ENCODE measurements at places on chromosomes 7 and 10.

DNA sequence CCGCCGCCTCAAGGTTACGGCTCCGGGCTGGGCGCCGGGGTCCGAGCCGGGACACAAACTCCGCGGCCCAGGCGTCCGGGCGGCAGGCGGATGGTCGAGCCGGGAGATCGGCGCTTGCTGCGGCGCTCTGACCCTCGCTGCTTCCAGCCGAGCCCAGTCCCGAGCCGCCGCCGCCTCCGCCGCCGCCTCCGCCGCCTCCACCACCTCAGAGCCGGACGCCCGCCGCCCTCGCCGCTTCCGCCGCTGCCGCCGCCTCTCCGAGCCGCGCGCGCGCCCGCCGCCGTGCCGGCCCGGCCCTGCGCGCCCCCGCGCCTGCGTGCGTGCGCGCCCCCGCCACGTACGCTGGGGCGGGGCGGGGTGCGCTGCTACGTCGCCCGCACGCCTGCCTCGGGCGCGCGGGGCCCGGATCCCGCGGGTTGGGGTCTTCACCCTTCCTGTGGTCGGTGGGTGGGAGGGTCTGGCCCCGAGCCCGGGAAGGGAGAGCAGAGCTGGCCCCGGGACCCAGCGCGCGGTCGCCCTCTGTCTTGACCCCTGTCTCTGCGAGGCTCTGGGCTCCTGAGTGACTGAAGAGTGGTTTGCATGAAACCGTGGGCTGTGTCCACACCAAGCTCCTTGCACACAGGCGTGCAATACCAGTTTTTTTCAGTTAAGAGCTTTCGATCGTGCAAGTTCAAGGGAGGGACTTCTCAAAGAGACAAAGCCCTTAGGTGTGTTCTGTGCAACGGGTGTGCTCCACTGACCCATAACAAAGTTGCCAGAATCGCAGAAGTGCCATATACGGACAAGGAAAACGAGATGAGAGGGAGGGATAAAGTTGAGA, at the start of gene SMURF1:
Gene SMURF1 (minus strand): TSS at position 256 of the 820 bp plus-strand sequence. CDS start 328 bp downstream, outside the sequence.
- peak; percentile 86 for DNase-seq

GRCh38 chr10:22344781-22345300, 455 bp upstream of the SPAG6 start:
- DNase-seq, result no peak

DNA sequence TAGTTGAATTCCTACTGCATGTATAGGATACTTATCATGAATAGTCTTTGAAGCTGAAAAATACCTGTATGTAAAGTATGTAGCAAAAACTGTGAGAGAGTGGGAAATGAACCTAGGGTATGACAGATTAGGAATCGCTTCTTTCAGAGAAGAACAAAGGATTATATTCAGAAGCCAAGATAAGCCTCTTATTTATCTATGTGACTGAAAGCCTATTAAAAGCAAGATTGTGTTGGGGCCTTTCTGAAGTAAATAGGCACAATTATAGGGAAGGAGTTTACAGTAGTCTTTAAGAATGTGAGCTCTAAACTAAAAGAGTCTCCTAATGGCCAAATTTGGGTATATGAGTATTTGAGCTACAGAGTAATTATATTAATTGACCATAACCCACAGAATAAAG, 102.1 kb downstream of the MTERF1 start:
- DNase-seq, result no peak

- no peak for DNase-seq
Observed at GRCh38 chr10:625333-625696, 64.2 kb downstream of the DIP2C start.

DNA sequence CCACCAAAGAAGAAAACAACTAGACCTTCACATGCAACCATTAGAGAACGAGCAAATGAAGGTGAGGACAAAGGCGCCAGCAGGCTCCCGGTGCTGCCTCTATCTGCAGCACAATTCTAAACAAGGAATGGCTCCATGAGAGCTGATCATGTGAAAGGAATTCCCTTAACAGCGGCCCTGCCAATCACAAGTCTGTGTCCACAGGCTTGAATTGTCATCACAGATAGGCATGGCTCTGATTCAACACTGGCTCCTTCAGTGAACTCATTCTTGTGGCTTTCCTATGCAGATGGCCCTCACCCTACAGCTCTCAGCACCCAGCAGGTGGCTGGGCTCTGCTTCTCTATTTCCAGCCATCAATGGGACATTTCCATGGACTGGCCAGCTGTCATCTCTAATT, 36.2 kb downstream of the LAMB1 start:
- no peak for DNase-seq

- DNase-seq, result no peak
Observed at GRCh38 chr10:29737074-29737593, 102.4 kb upstream of the SVIL start.

DNA sequence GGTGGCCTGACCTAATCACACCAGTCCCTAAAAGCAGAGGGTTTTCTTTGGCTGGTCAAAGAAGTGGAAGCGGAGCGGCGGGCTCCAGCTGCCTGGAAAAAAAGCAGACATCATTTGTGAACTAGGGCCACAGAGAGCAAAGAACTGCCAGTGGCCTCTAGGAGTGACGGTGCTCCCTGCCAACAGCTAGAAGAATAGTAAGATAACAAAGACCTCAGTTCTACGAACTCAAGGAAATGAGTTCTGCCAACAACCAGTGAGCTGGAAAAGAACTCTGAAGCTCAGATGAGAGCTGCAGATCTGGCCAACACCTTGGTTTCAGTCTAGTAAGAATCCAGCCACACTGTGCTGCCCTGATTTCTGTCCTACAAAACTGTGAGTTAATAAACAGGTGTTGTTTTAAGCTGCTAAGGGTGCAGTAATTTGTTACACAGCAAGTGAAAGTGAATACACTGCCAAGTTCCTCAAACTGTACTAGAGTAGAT, 178.0 kb downstream of the SRPK2 start:
- no peak for DNase-seq

GRCh38 chr7:111727905-111728634, 165.8 kb upstream of the IMMP2L start:
- no peak for DNase-seq

DNA sequence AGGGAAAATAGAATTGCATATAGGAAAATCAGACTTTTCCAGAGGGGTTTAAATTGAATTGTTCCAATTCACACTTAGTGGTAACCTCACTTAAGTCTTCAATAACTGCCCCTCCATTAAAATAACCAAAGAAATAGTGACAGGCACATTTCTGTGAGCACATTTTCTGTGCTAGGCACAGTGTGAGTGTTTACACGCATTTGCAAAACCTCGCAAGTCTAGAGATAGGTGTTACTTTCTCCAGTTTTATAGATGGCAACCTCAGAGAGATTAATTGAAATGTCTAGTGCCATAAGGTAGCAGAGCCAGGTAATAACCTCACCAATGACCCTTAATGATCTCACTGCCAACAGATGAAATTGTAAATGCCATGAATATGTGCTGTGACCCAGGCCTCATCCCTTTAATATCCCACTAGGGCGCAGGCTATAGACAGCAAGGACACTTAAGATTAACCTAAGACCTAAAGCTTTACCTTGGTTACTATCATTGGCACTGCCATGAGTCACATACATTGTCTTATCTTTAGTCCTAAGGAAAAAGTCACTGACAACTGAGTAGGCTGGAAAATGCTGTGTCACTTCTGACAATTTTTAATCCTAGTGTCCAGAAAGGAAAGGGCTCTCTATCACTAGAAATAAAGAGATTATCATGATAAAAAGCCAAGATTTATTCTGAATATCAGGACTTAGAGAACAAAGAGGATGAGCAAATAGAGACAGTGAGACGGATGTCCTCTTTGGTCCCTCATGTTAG, 187.8 kb downstream of the PPP1R17 start:
- DNase-seq, result no peak

- peak; percentile 55 for DNase-seq
Observed at GRCh38 chr10:103451831-103452505, at the start of gene CALHM2. CALHM2 (minus strand) TSS chr10:103452370; CDS start chr10:103449941, 2,429 bp downstream.

- no peak for DNase-seq
Observed at GRCh38 chr7:102834999-102835398, 77.8 kb upstream of the LRRC17 start.

GRCh38 chr7:138690495-138690894, 10.7 kb downstream of the SVOPL start:
- DNase-seq, result no peak

DNA sequence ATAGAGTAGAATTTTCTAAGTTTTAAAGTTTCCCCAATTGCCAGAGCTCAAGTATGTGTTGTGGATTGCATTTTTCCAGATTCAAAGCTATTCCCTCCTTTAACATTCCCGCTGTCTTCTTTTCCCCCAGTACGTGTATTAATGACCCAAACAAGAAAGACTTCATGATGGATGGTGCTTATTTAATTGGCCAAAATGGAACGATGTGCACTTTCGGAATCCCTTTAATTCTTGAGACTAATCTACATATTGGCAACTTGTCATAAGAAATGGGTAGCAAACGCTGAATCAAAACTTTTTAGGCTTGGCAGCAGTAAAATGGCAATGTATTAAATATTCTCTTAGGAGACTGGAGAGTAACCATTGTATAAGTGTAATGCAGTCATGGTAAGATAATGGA, 753.2 kb downstream of the LRMDA start:
- no peak for DNase-seq

GRCh38 chr10:105875050-105875449, 1234.0 kb downstream of the SORCS3 start:
- DNase-seq, result no peak

DNA sequence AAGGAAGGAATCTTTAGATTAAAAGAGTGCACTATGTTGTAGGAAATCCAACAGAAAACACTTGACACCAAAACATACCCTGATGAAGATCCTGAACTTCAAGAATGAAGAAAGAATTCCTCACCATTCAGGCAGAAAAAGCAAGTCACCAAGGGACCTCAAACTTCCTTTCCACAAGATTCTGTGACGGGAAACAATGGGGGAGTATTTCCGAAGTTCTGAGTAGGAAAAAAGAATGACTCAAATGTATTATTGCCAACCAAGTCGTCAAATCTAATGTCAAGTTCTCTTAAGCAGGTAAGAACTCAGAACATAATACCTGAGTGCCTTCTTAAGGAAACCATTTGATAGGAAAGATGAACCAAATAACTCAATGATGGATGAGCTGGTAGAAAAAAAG, 44.7 kb upstream of the MTURN start:
- DNase-seq, result no peak

DNA sequence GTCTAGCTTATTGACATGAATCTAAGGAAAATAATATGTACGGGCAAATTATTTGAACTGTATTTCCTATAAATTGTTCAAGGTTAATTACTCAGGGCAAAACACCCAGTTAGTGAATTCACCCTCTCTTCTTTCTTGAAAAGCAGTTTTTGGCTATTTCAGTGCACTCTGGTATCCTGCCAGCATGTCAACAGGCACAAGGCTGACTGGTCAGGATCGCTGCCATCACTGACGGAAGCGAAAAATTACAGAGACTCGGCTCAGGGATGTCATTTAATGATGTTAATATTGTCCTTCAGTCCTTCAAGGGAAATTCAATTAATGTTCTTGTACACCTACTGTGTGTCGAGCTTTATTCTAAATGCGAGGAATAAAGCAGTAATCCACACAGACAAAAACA, 28.3 kb upstream of the OLAH start:
- no peak for DNase-seq

DNA sequence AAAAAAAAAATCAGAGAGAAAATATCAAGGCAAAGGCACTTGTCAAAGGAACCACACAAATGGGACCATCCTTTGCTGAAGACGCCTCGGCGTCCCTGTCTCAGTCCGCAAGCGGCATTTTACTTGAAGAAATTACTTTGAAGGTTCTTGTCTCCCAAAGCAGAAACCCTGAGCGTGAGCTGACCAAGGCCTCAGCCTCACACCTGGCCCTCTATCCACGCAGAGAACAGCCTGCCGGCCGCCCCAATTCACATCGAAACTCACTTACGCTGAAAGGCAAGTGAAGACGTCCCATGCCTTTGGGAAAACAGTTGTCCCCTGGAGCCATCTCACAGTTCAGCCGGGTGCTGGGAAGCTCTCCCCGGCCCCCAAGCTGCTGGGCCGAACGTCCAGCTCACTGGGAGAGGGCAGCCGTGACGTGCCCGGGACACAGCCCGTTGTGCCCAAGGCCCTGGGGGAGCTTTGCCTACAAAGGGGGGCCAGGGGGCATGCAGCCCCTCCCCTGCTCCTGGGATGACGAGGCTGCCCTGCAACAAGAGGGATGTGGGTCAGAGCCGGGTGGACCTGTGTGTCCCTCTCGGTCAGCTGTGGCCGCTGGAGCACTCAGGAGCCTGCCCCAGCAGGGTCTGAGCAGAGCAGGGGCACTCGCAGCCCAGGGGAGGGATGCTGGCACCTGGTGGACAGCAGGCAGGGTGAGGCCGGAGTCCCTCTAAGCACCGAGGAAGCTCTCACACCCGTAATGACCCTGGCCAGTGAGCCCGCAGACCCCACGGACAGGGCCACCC, 49.6 kb upstream of the PDGFA start:
- no peak for DNase-seq

- DNase-seq, result no peak
Observed at GRCh38 chr7:101381549-101382111, 19.0 kb downstream of the COL26A1 start.

DNA sequence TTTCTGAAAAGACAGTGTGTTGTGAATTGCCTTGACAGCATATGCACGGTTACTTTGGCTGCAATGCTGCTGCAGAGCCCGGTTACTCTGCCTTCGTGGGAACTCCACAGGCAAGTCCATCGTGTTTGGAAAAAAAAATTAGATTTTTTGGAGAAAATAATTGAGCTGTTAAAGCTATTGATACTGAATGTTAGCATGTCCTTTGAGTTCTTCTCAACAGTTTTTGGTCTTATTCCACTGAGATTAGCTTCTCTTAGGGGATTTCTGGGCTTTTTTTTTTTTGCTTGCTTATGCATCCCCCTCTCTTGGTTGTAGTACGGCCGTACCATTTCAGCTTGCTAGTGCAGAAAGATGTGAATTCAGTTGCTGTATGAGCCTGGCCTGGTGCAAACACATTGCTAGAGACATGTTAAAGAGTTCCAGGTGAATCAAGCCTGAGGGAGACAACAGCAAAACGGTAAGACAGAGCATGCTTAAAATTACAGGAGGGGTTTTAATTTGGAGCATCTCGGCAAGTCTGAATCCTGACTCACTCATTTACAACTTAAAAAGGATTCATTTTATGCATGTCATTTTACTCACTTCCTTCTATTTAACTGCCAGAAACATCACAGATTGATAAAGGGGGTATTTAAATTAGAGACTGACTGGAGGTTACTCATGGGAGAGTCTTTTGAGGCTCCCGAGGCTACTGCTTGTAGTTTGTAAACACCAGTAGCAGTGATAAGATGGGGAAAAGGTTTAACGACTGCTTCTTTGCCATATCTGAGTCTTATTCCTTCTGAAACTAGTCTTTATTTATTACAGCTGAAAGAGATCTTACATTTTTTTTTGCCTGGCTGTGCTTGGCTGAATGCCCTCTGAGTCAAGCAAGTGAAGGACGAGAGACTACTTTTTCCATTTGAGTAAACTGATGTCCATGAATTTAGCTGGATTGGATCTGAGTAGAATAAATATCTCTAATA, 113.7 kb downstream of the CDK14 start:
- peak; percentile 33 for DNase-seq

DNA sequence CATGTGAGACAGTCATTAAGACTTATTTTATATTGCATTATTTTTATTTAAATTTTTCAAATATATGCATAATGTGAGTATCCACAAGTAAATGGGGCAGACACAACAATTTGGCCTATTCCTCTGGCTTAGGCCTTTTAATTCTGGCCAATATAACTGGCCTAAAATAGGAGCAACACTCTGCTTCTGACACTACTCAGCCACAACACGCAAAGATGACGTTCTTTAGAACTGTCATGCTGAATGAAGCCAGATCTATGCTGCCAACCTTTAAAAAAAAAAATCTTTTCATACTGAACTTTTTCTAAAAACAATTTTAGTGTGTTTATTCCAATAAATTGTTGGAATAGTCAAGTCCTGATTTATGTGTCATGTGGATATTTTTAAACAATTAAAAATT, 355.0 kb upstream of the BMPER start:
- DNase-seq, result no peak

GRCh38 chr10:78301891-78302738, 268.5 kb downstream of the RPS24 start:
- DNase-seq, result no peak
